ENCODE measurements at places on chromosomes 6 and 20.

GRCh38 chr6:32113386-32114352, 4.5 kb upstream of the TNXB start:
- peak; percentile 35 for DNase-seq

- DNase-seq = no peak
These were observed 100.1 kb downstream of the MAFB start for GRCh38 chr20:40588891-40589290.

- DNase-seq = no peak
These were observed 179.8 kb downstream of the SOD2 start for GRCh38 chr6:159513074-159513720.

DNA sequence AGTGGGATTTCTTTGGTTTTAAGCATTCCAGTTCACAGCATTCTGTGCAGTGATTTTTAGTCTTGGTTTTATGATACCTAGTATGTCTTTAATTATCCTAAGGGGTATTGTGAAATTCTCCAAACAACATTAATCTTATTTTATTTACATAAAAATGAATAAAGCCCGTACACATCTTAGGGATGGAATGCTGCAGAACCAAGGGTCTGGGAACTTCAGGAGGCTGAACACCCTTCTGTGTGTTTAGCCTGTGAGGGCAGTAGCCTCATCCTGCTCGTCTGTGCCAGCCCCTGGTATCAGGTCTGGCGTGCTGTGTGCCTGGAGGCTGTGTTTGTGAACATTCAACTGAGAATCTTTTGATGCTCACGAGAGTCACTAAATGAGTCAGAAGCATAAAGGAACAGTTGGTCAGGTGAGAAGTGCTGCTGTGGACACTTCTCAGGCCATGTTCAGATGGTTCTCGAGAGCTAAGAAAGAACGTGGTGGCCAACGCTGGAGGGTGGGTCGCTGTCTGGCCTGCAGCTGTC, 25.2 kb upstream of the C20orf204 start:
- no peak for DNase-seq

DNA sequence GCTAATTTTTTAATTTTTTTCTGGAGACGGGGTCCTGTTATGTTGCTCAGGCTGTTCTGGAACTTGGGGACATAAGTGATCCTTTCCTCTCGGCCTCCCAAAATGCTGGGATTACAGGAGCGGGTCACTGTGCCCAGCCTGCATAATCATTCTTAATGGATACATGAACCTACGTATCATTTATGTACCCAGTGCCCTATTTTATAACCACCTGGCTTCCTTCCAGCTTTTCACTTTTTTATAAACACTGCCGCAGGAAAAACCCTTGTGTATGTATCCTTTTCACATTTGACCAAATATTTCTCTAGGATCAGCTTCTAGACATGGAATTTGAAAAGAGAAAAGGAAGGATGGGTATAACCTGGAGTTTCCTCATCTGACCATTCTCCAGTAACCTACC, 85.6 kb upstream of the RIN2 start:
- no peak for DNase-seq

- no peak for DNase-seq
These were observed 100.6 kb upstream of the SALL4 start for GRCh38 chr20:51902933-51903332.

DNA sequence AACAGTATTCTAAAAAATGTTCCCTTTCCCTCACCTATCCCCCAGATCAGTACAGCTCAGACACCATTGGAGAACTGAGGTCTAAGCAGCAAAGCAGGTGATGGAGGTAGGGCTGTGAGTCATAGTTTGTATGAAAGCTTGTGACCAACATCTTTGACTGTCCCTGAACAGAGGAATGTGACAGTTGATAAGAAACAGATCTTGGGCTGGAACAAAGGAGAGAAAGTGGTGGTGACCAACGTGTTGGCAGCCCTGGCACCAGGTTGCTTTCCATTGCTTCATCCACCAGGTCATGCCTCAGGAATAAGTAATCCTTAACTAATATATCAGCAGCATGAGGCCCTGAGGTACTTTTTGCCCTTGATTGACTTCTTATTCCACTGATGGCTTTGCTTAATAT, 19.9 kb upstream of the CRIP3 start:
- DNase-seq = no peak

Data from hematopoietic multipotent progenitor cell treated with erythropoietin and hydrocortisone succinate and interleukin-3 and kit ligand, for 6 days (in vitro differentiated cells).